ENCODE measurements at places on chromosomes 13 and 19. TPM values are rescaled to one million over a fixed set of nuclear protein-coding genes. Genes with fewer than 3 reads are reported as not detected.

The ZGLP1 gene
- 0.98 TPM for total RNA-seq

The RB1 gene
- 17.7 TPM for total RNA-seq

The PSG2 gene
- not detected for total RNA-seq

The VWA8 gene
- 10.1 TPM for total RNA-seq

The ILF3 gene
- 118 TPM for total RNA-seq

The DPF1 gene
- total RNA-seq: not detected

The IQCN gene
- total RNA-seq: 1.4 TPM

Measured in pancreas (tissue), 10 donors.